ENCODE measurements at places on chromosomes 7 and 10.
A peak's percentile ranks its signal among the peaks of the same experiment; 100 is the strongest.

DNA sequence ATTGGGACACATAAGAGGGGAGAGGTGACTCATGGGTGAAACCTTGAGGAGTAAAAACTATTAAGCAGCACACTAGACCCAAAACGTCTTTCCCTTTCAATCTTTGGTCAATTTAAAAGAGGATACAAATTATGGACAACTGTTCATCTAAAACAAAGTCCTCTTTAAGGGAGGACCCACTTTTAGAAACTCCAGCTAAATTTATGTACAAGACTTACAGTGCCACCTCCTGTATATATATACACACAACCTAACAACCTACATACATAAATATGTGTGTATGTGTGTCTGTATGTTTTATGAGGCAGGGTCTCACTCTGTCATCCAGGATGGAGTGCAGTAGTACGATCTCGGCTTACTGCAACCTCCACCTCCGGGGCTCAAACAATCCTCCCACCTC is 18.1 kb upstream of the ZC3HAV1 start:
- DNase-seq: no peak
- H3K36me3 ChIP-seq: no peaks in the 10 kb centered on the region
- H3K4me1 ChIP-seq: no peaks in the 10 kb centered on the region
- no peak overlapping the region for H3K4me3 ChIP-seq

GRCh38 chr7:31002256-31002655 is 38.5 kb downstream of the GHRHR start:
- DNase-seq: no peak
- H3K27ac ChIP-seq: no peak overlapping the region
- no peak overlapping the region for H3K4me3 ChIP-seq
- H3K36me3 ChIP-seq: no peaks in the 10 kb centered on the region

DNA sequence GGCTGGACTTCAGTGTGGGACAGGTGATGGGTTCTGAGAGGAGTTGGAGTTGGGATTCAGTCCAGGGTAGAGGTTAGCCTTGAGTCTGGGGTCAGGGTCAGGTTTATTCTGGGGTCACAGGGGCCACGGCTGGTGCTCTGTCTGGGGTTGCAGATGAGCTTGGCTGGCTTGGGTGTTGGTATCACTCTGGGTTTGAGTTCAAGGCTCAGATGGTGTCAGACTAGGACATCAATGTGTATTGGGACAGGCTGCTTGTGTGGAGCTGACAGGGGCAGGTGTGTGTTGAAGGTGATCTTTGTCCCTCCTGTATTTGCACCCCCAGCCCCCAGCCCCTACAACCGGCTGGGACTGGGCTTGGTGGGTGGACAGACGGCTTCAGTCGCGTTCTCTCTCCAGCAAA is 26.8 kb downstream of the TMEM270 start:
- H3K27me3 ChIP-seq: no peaks in the 10 kb centered on the region
- no peaks in the 10 kb centered on the region for H3K4me1 ChIP-seq
- no peak overlapping the region for H3K4me3 ChIP-seq

DNA sequence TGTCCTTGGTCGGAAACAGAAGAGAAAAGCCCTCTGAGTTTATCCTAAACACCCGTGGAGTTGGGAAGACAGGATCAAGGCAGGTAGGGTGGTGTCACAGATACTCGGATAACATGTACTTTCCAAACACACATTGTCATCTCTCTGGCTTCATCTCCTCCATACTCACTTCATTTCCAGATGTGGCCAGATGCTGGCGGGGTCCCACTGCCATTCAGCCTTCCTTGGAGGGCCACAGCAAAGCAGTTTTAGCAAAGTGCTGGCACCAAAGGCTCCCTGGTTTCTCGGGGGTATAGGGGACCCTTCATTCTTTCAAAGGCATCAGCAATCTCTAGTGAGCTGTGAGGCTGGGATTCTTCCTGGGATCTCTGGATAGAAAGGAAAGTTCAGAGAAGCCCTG is 539.5 kb downstream of the TCERG1L start:
- no peak overlapping the region for H3K4me3 ChIP-seq
- H3K27me3 ChIP-seq: no peaks in the 10 kb centered on the region
- H3K36me3 ChIP-seq: no peaks in the 10 kb centered on the region
- no peak for DNase-seq

DNA sequence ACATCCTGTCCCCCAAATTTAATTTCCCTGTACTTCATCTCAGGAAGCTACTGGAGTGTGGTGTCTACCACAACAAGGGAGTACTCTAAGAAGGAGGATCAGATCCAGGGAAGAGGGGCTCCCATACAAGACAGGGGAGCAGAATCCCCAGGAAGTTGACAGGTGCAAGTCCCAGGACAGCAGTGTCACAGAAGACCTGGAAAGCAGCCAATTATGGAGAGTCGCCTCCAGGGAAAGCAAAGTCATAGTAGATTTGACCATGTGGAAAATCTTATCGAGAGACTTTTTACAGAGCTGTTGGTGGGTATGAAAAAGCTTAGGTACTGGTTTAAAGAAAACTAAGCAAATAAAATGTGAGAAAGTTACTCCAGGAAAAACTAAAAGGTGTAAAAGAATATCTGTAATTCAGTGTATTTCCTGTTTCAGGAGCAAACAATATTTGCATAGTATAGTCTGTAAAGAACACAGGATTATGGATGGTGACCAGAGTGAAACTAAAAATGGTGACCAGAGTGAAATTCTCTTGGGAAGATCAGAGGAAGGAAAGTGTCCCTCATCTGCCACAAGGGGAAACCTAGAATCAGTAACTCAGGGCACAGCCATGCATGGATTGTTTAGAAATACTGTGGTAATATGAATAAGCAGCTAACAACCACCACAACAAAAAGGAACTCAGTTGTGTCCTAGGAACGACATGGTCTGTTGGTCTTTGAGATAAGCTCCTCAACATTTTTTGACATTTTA is 44.5 kb downstream of the LANCL2 start:
- H3K27ac ChIP-seq: no peak overlapping the region
- no peak for DNase-seq
- H3K4me1 ChIP-seq: no peaks in the 10 kb centered on the region
- no peak overlapping the region for H3K4me3 ChIP-seq
- H3K36me3 ChIP-seq: no peaks in the 10 kb centered on the region

DNA sequence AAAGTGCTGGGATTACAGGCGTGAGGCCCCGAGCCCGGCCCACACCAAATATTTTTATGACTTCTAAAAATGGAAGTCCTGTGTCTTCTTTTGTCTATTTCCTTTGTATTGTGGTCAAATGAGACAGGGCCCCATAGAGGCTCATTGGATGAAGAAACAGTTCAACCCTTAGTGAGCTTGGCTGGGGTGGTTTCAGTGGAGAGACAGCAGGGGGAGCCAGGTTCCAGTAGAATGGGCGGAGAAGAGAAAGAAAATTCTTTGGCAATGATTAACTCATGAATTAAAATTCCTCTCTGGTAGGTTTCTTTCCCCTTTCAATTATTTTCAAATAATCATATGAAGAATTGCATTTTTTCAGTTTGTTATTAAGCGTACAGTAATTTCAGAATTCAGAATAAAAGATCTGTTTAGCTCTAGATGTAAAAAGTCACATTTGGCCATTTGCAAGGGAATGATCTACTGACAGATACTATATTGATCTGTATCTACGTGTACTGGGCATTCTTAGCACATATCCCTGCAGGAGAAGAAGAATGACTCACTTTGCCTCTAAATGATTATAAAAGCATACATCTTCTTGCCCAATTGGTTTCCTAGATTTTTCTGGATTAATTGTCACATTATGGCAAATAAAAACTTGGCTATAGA is 43.2 kb downstream of the PNLIPRP3 start:
- no peak overlapping the region for H3K4me3 ChIP-seq
- no peaks in the 10 kb centered on the region for H3K27me3 ChIP-seq

GRCh38 chr7:101093906-101094305 is 8.6 kb downstream of the TRIM56 start:
- H3K4me1 ChIP-seq: peaks cover 5% of the 10 kb centered on the region
- no peak for DNase-seq
- H3K27ac ChIP-seq: no peak overlapping the region
- no peaks in the 10 kb centered on the region for H3K36me3 ChIP-seq
- no peaks in the 10 kb centered on the region for H3K27me3 ChIP-seq
- H3K4me3 ChIP-seq: no peak overlapping the region

GRCh38 chr7:44222074-44222473 is 21.3 kb downstream of the YKT6 start:
- H3K27me3 ChIP-seq: no peaks in the 10 kb centered on the region
- no peak for DNase-seq
- H3K4me1 ChIP-seq: no peaks in the 10 kb centered on the region
- no peaks in the 10 kb centered on the region for H3K36me3 ChIP-seq
- H3K27ac ChIP-seq: no peak overlapping the region

DNA sequence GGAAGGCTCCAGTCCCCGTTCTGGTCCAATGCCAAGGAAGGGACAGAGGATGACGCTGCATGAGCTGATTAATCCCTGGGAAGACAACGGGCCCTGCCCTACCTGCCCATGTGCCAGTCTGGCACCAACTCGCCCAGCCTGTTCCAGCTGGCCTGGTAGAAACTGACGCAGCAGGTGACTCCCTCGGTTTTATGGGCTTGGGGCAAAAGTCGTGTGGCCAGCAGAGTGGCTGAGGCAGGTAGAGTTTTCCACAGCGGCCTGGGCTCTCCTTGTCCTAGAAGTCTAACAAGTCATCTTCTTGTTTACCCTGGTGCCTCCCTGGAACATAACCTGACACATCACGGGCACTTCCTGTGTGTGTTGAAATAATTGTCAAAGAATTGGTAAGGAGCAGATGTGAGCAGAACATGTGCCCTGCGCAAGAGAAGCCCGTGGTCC is 20.4 kb upstream of the LMTK2 start:
- no peaks in the 10 kb centered on the region for H3K36me3 ChIP-seq
- H3K27me3 ChIP-seq: no peaks in the 10 kb centered on the region
- no peak overlapping the region for H3K27ac ChIP-seq

DNA sequence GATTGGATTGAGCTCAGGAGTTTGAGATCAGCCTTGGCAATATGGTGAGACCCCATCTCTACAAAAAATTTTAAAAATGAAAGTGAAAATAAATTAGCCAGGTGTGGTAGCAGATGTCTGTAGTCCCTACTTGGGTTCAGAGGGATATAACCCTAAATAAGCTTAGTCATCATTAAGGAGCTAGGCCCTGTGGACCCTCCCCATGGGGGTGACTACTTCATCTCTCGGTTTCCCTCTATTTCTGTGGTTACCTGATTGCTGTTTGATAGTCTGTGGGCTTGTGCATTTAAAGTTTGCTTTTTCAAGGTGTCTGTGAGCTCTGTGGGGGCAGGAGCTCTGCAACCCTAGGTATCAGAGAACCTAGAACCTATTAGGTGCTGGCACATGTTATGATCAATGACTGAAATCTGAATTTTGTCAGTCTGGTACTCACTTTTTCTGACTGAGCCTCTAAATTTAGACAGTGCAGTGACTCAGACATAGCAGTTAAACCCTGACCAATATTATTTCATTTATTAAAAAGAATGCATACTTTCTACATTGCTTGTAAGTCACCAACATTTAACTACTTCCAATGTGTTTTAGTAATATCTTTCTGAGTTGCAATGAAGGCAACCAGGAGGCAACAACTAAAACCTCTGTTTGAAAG is 8.1 kb upstream of the CUZD1 start:
- peaks cover 46% of the 10 kb centered on the region for H3K36me3 ChIP-seq
- H3K27ac ChIP-seq: no peak overlapping the region
- no peak for DNase-seq
- H3K4me1 ChIP-seq: no peaks in the 10 kb centered on the region
- no peak overlapping the region for H3K4me3 ChIP-seq

GRCh38 chr10:5453749-5454489 is 41.6 kb downstream of the NET1 start:
- DNase-seq: no peak
- H3K27me3 ChIP-seq: no peaks in the 10 kb centered on the region
- no peak overlapping the region for H3K4me3 ChIP-seq
- peaks cover 11% of the 10 kb centered on the region for H3K4me1 ChIP-seq

DNA sequence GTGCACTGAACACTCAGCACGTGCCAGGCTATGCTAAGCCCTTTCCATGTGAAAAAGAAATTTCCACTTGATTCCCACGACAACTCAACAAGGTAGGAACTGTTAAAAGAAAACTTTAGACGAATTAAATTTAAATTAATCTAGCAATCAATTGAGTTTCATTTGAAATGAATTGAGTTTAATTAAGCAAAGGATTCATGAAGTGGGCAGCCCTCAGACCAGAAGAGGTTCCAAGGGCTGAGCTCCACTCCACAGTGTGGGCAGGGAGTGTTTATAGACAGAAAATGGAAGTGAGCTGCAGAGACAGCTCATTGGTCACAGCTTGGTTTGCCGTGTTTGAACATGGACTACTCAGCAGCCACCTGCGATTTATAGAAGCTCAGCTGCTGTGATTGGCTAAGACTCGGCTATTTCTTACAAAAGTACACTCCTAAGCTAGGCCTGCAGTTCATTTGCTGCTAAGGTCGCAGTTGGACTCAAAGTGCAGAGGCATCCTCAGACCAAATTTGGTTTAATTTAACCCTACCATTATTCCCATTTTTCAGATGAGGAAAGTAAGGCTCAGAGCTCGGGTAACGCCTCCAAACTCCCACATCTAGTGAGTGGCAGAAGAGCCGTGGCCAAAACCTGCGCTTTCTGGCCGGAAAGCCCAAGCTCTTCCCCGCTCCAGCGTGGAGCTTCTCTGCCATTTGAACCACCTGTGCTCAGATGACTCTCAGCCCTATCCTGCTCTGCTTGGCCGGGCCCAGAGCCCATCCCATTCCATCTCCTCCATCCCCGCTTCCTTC is 24.9 kb downstream of the CALML3 start:
- H3K4me3 ChIP-seq: no peak overlapping the region
- no peak overlapping the region for H3K27ac ChIP-seq
- no peaks in the 10 kb centered on the region for H3K4me1 ChIP-seq
- no peaks in the 10 kb centered on the region for H3K27me3 ChIP-seq
- H3K36me3 ChIP-seq: no peaks in the 10 kb centered on the region

DNA sequence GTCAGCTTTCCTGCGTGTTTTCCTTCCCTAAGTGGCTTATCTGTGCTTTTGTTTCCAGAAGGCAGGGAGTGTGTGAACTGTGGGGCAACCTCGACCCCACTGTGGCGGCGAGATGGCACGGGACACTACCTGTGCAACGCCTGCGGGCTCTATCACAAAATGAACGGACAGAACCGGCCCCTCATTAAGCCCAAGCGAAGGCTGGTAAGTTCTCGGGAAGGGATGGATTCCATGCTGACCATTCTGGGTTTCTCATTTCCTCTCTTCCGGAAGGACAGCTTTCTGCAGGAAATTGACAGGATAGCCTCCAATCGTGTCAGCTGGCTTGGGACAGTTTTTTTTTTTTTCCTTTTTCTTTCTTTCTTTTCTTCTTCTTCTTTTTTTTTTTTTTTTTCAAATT is 9.4 kb downstream of the GATA3 start:
- H3K4me1 ChIP-seq: peaks cover 66% of the 10 kb centered on the region
- H3K4me3 ChIP-seq: no peak overlapping the region
- no peaks in the 10 kb centered on the region for H3K27me3 ChIP-seq

GRCh38 chr7:139078911-139079310 is 30.6 kb downstream of the ZC3HAV1 start:
- DNase-seq: no peak
- no peak overlapping the region for H3K4me3 ChIP-seq
- H3K27me3 ChIP-seq: no peaks in the 10 kb centered on the region
- H3K27ac ChIP-seq: peak overlapping the region; percentile 56
- H3K4me1 ChIP-seq: peaks cover 66% of the 10 kb centered on the region
- peaks cover 69% of the 10 kb centered on the region for H3K36me3 ChIP-seq

All from naive thymus-derived CD4-positive, alpha-beta T cell (primary cell).